ENCODE measurements at places on chromosomes 13 and 19.

GRCh38 chr19:31351855-31352195, 2.6 kb upstream of the TSHZ3 start:
- no peak for DNase-seq

GRCh38 chr13:23660249-23660648, 90.0 kb downstream of the TNFRSF19 start:
- no peak for DNase-seq

- no peak for DNase-seq
Measured at GRCh38 chr19:53878776-53879139, 3.2 kb upstream of the PRKCG start.

- no peak for DNase-seq
Measured at GRCh38 chr19:8367327-8368001, 3.5 kb downstream of the ANGPTL4 start.

GRCh38 chr19:38170334-38170733, 53.7 kb downstream of the DPF1 start:
- DNase-seq: no peak

- DNase-seq: no peak
Measured at GRCh38 chr19:41175801-41176777, 16.9 kb upstream of the CYP2S1 start.

DNA sequence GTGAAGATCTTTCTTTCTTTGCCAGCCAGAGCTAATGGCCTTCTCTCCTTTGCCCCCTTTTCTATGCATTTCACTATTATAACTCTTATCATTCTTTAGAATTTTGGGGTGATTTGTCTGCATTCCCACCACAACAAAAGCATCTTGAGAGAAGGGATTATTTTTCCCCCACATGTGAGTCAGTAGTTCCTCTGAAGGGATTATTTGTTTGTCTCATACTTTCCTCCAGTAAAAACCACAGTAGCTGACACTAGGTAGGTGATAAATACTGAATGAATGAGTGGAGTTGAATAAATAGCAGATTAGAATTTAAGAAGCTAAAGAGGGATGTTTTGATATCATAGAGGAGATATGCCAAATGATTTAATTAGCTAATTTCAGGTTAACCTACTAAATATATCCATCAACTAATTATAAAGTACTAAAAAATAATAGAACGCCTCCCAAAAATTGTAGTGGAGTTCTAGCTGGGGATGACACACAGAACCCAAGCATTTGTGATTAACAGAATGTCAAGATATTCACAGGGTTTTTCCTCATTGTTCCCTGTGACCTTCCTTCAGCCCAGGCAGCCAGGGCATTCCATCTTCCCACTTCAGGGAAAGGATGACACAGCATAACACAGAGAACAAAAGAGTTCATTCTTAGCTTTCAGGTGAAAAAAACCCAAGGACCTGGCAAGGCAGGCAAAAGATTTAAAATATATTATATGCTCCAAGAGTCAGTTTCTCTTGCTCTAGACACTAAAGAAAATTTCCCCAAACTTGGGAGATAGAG, 3.5 kb upstream of the TBC1D4 start:
- DNase-seq: no peak

DNA sequence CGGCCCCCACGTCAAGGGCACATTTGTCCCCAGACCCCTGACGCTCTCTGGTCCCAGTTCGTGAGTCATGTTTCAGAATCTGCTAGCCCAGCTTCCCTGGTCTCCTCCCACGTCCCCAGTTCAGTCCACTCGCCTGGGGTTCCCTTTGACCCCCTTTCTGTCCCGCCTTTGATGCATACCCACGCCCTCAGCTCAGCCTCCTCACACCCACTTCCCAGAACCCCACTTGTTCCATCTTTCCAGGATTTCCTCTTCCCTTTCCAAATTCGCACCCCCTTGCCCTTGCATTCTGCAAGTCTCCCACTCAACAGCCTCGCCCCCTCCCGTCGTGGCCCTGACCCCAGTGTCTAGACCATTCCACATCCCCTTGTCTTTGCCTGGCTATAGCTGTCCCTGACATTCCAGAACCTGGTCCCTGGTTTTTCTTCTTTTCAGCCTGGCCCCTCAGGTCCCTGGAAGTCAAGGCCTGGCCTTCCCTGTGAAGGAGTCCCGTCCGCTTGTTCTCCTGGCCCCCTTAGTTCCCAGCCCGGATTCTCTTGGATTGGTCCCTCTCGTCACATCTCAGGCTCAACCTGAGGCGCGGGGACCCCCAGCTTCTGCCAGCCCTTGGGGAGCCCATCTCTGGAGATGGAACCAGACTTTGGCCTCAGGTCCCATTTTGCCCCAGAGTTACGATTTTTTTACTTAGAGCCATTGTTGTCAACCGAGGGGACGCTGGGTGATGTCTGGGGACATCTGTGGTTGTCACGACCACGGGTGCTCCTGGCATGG, 1.3 kb downstream of the NCLN start:
- no peak for DNase-seq

DNA sequence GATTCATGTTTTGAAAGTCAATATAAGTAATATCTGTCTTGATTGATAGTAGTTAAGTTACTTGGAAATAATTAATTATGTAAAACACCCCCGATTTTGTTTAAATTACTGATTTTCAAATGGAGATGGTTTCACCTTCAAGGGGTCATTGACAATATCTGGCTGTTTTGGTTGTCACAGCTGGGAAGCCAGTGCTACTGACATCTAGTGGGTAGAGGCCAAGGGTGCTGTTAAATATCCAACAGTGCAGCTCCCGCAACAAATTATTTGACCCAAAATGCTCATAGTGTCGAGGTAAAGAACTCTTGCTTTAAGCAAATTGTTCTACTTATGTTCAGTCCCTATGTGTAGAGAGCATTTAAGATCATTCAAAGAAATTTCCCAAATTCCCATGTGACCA, 50.6 kb upstream of the PCDH20 start:
- DNase-seq: no peak

DNA sequence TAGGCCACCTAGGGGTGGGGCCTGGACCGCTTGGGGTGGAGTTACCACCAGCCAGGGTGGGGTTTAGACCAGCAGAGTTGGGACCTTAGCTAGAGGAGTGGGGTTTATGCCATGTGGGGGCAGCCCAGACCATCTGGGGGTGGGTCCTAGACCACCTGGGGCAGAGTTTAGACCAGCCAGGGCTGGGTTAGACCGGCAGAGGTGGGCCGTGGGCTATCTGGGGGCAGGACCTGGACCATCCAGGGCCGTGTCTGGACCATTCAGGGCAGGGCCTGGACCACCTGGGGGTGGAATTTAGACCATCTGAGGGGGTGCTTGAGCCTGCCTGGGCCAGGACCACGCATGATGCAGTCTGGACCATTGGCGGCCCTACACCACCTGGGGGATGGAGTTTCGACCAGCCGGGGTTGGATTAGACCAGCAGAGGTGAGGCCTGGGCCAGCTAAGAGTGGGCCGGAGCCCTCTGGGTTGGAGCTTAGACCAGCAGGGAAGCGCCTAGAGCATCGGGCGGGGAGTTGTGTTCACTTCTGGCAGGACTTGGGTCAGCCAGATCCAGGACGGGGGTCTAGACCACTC, 10.0 kb upstream of the CACNG6 start:
- no peak for DNase-seq

GRCh38 chr19:8557642-8558238, 19.5 kb downstream of the MYO1F start:
- no peak for DNase-seq

- no peak for DNase-seq
Measured at GRCh38 chr13:105047676-105048295, 1487.7 kb downstream of the EFNB2 start.

GRCh38 chr19:932648-933552, 7.1 kb downstream of the ARID3A start:
- no peak for DNase-seq

- no peak for DNase-seq
Measured at GRCh38 chr13:26784704-26785639, 24.4 kb upstream of the GPR12 start.

DNA sequence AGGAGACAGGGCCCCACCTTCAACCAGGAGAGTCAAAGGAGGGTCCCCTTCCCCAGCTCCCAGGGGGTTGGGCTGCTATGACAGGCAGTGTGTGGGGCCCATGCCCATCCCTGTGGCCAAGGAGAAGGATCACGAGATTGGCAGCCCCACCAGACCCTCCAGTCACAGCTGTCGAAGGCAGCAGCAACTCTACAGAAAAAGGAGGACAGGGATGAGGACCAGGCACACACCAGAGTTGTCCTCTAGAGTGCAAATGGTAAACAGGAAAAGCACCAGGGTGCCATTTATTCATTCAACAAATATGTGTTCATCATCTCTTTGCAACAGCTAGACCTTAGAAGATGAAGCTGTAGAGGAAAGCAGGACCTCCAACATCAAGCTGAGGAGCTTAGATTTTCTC, 4.1 kb downstream of the PTH2 start:
- no peak for DNase-seq

DNA sequence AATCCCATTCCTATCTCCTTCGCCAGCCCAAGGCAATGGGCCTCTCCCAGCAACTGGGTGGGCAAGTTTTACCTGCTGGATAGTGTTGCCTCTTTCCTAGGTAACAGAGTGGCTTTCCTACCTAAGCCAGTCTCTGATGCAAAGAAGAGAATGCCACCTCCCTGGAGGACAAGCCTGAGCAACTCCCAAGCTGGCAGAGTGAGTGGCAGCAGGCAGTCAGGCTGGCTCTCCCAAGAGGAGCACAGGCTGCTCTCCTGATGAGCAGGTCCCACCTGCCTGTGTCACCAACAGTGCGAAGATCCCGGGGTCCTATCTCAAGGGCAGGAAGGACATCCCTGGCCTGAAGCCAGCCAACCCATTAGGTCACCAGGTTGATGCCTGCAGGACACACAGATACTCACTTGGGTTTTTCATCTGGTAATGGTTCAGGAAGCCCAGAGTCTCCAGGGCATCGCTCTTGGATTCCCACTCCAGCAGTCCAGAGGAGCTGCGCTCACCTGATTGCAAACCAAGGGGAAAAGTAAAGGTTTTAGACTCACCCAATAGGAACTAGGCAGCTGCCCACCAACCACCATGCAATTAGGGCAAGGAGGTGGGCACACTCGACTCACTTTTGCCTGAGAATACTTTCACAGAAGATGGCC, 5.5 kb upstream of the ECH1 start:
- no peak for DNase-seq

DNA sequence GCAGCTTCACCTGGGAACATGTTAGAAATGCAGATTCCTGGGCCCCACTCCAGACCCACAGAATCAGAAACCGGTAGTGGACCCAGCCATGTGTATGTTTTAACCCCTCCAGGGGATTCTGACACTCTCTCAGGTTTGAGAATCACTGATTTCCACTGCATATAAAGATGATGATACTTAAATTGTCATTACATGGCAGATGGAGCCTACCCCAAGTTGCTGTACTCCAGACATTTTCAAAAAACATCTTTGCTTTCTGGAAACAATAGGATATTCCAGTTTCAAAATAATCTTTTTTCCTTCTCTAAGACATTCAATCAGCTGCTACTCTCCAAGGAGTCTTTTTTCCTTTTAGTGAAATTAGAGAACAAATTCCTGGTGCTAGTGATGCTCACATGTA, 48.6 kb upstream of the RGCC start:
- DNase-seq: no peak

Data from activated CD4-positive, CD25-positive, alpha-beta regulatory T cell treated with anti-CD3 and anti-CD28 coated beads, Interleukin-2, amount 50 U/mL, for 16 hours (primary cell).